CD8-positive, alpha-beta memory T cell (primary cell): ENCODE measurements at places on chromosomes 13 and 19.

GRCh38 chr13:108877300-108877699 is 247.9 kb downstream of the MYO16 start:
- DNase-seq = no peak

DNA sequence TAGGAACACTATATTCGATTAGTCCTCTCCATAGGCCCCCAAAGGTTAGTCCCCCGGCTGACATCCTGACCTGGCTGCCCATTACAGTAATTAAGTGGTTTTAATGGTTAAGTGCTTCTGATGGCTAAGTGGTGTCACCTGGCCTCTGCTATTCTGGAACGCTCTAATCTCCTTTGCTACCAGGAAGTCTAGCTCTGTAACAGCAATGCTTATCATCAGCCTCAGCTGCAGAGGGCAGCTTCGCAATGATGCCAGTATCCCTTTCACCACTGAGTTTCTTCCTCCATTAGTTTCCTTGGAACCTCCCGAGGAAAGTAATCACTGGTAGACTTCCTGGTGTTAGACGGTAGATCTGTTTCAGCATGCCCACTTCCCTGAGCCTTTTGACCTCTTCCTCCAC is 8.6 kb upstream of the RNF6 start:
- DNase-seq = no peak

GRCh38 chr13:31773538-31773937 is 34.2 kb downstream of the RXFP2 start:
- no peak for DNase-seq

DNA sequence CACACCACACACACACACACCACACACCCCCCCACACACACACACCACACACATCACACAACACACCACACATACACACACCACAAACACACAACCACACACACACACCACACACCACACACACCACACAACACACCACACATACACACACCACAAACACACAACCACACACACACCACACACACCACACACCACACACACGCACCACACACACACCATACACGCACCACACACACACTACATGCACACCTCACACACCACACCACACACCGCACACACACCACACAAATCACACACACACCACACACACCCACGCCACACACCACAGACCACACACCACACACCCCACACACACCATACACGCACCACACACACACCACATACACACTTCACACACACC is 83.5 kb downstream of the ZNF557 start:
- DNase-seq = no peak

DNA sequence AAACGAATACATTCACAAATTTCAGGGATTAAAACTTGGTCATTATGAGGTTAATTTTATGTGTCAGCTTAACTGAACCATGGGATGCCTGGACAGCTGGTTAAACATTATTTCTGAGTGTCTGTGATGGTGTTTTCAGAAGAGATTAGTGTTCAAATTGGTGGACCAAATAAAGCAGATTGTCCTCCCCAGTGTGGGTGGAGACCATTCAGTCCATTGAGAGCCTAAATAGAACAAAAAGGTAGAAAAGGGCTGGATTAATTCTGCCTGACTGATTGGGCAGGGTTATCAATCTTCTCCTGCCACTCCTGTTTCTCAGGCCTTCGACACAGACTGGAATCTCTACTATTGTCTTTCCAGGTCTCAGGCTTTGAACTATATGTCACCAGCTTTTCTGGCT is 203.8 kb upstream of the SLITRK6 start:
- no peak for DNase-seq

- no peak for DNase-seq
Observed at GRCh38 chr19:30425885-30426838, 54.0 kb downstream of the ZNF536 start.

DNA sequence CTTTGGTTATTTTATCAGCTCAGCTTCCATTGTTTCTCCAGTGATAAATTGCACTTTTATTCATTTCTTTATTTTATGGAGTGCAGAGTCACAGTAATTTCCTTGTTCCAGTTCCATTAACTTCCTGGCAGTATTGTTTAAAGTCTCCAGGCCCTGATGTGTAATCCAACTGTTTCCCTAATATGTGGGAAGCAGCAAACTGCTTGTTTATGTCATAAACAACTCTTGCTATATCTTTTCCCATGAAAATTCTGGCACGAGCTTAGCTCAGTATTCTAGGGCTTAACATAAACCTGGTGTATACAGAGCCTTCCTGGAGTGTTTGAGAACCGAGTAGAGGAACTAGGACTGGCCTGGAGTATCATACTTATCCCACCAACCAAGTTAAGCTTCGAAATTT is 83.5 kb upstream of the ARGLU1 start:
- DNase-seq = no peak

GRCh38 chr19:39558624-39559117 is 18.7 kb upstream of the EID2 start:
- DNase-seq = no peak

DNA sequence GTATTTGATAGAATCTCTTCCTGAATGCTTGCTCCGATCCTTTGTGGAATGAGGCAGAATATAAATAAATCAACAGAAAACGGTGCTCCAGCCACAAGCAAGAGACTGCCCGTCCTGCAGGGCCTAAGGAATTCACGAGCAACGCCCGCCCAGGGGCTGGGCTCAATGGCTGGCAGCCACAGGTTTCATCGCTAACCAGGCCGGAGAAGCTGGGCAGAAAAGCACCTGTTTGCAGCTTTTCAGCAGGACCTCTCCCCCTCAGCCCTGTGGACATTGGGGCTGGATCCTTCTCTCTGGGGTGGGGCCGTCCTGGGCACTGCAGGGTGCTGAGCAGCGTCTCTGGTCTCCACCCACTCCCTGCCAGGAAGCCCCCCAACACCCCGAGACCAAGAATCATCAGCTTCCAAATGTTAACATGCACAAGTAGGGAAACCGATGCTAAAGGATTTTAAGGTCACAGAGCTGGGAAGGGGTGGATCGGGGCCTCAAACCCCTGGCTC is 102.5 kb downstream of the GADD45B start:
- DNase-seq = no peak

- no peak for DNase-seq
Observed at GRCh38 chr13:42380420-42381164, 108.6 kb downstream of the AKAP11 start.

- no peak for DNase-seq
Observed at GRCh38 chr13:82751206-82751605, 1131.1 kb downstream of the SLITRK1 start.

DNA sequence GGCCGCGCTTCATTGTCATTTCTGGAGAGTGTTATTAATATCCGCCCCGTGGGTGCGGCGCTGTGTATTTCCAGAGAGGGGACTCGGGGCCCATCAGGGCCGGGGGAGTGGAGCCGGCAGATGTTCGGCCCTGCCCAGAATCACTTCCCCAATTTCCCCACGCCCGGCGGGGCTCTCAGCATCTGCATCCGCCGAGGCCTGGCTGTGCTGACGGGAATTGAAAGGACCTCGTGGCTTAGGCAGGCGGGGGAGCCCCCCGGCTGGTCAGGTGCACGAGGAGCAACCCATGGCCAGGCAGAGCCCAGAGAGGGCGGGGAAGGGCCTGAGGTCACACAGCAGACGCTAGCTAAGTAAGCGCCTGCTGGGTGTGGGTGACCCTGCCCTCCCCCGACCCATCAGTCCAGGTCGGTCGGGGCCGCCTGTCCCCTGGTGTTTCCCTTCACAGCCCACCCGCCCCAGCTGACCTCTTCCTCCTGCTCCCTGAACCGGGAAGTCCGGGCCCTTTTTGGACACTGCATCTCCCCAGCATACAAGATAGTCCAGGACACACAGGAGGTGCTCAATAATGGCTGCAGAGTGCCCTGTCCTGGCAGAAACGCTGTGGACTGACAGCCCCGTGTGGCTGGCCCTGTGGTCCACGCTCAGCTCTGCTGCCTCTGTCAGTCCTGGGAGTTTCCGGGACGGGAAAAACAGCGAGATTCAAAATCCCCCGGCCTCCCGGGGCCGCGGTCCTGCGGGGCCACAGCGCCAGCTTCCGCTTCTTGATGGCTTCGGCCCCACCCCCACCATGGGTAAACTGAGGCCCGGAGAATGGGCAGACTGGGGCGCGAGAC is 22.1 kb downstream of the ARID3A start:
- DNase-seq = no peak

DNA sequence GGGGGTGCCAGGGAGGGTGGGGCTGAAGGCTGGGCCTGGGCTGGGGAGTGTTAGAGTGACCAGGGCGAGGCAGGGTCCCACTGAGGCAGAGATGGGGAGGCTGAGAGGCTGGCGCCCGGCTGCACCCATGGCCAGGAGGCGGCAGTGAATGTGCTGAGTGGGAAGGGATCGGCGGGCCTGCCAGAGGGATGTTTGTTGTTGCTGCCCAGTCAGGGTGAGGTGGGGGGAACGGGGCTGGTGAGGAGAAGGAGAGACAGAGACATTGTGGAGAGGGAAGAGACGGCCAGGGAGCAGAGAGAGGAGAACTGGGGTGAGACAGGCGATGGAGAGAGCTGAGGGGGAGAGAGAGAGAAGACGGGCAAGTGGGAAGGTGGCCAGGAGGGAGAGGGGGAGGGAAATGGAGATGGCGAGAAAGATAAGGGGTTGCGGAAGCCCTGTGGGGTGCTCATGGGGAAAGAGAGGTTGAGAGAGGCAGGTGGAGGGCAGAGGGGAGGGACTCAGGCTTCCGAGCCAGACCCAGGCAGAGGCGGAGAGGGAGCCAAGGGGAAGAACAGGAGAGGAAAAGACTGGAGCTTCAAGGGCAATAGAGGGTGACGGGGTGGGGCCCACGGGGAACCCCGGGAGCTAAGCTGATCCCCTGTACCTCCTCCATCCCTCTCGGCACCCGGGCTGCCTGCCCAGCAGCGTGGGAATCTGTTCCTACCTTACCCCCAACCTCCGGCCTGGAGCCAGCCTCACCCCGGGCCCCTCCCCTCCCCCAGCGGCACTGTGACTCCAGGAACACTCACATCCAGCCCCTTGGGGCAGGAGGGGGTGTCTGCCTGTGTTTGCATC is 690 bp upstream of the B3GNT8 start:
- DNase-seq = peak; percentile 71

DNA sequence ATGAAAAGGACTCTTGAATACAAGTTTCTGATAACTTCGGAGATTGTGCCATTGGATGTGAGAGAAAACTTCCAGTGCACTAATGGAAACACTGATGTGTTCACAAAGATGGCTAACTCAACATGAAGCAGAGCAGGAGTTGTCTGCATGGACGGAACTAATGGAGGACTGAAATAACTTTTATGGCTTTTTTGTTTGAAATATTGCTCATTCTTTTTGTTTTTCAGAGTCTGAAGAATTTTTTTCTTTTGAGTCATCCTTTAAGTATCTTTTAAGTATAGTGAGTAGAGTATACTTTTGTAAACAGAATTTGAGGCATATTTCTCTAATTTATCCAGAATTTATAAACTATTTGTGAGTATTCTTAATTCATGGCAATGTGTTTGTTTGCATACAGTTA is 25.7 kb downstream of the CRYL1 start:
- no peak for DNase-seq

- no peak for DNase-seq
Observed at GRCh38 chr19:3577723-3578344, 5.1 kb downstream of the HMG20B start.

GRCh38 chr19:42816894-42817293 is 51.4 kb upstream of the PSG8 start:
- DNase-seq = no peak

DNA sequence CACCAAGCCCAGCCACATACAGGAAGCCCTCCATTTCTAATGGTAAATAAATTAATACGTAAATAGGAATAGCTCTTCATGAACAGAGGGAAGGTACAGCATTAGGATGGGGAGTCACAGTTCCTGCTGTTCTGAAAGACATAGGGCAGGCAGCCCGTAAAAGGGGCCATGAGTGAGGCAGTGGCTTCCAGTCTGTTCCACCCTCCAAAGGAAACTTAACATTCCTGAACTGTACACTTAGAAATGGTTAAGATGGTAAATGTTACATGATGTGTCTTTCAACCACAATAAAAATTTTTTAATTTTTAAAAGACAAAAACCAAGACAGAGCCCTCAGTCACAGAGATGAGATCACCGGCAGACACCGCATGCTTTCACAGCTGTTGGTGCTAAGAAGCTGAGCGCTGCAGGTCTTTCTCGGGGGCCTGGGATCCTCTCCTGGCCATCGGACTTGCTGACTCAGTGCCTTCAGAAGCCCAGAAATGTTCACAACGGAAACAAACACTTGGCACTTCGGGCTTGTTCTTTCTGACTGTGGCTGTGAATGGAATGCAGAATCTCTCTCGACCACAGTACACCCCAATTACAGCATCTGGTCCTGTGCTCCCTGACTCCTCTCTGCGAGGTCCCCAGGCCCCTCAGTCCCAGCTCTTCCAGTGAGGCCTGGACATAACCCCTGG is 36.4 kb downstream of the EPS15L1 start:
- DNase-seq = no peak

GRCh38 chr13:99370481-99371275 is 63.5 kb upstream of the GPR183 start:
- DNase-seq = no peak

- no peak for DNase-seq
Observed at GRCh38 chr19:33052352-33052972, 12.2 kb downstream of the RHPN2 start.

- DNase-seq = no peak
Observed at GRCh38 chr19:10513223-10513622, 4.0 kb downstream of the S1PR5 start.

- DNase-seq = no peak
Observed at GRCh38 chr19:49636233-49636932, 3.6 kb downstream of the RRAS start.

DNA sequence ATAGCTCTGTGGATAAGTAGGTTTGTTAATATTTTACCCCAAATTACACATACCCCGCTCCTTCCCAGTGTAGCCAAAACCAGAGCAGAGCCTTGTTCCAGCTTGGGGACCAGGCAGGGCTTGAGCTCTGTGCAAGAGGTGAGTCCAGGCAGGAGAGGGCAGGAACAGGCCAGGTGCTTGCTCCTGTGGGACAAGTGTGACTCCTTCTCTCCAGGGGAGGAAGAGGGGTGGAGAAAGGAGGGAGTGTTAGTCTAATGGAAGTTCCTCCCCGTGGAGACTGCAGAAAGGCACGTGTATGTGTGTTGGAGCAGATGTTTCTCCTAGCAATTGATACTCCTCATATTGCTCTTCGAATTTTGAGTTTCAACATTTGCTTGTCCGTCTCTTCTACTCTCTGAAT is 201.0 kb downstream of the FGF9 start:
- no peak for DNase-seq

DNA sequence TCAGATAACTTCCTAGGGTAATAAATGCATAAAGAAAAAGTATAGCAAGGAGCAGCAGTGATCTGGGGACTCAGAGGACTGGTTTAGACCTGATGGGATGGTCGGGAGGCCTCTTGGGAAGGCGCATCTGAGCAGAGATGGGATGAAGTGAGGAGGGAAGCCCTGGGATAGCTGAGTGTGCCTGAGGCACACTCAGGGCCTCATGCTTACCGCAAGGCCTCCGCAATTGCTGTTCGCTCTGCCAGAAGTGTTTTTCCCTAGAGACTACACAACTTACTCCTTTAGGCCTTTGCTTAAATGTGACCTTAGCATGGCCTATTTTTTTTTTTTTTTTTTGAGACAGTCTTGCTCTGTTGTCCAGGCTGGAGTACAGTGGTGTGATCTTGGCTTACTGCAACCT is 4.1 kb upstream of the DLL3 start:
- DNase-seq = no peak

- DNase-seq = no peak
Observed at GRCh38 chr19:44666852-44667556, 4.3 kb upstream of the CEACAM19 start.

- no peak for DNase-seq
Observed at GRCh38 chr13:74726206-74726605, 592.0 kb upstream of the KLF12 start.
